ENCODE measurements at places on chromosomes 5 and 9.

- DNase-seq: no peak
Observed at GRCh38 chr5:36180556-36181350, 28.8 kb downstream of the SKP2 start.

DNA sequence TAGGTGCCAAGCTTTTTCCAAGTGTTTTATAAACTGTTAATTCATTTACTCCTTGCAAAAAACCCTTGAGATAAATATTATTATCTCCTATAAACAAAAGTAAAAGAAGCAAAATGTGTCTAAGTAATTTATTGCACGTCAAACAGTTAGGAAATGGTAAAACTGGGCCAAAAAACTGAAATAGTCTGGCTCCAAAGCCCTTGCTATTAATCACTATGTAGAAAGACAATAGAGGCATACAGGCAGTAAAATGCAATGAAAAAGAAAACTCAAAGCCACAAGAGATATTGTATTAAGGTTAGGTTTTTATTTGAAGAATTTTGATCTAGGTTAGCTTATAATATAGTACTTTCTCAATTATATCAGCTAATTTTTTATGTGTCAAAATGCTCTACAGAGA, 457.7 kb downstream of the ANXA1 start:
- no peak for DNase-seq

DNA sequence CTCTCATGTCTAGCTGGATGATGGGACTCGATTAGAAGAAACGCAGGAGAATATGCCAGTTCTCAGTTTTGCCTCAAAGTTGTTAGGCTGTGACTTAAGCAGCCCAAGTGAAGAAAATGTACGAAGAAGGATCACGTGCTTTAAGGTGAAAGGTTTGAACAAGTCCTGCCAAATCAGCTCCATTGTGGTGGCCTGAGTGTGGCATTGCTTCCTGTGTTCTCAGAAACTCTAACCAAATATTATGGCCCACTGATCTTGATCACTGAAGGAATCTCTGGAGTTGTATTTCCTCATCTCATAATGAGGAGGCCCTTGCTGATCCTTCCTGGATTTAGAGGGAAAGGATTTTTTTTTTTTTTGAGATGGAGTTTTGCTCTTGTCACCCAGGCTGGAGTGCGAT, 44.0 kb downstream of the OTULIN start:
- no peak for DNase-seq

- no peak for DNase-seq
Observed at GRCh38 chr9:129964901-129965734, 77.9 kb downstream of the FNBP1 start.

DNA sequence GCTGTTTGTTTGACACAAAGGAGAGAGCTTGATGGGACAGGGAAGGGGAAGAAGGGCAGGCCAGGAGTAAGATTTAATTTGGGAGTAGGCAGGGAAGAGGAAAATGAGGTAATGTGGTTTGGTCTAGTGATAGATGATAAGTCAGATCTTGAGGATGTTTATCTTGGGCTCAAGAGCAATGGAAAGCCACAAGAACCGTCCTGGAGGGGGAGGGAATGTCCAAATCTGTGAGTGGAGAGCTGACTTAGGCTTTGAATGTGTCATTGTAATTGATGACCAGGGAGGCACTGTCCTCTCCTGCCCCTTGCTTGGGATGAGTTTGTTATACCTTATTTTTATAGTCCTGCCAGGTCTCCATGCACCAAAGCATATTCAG, 37.5 kb downstream of the MAMDC2 start:
- no peak for DNase-seq

DNA sequence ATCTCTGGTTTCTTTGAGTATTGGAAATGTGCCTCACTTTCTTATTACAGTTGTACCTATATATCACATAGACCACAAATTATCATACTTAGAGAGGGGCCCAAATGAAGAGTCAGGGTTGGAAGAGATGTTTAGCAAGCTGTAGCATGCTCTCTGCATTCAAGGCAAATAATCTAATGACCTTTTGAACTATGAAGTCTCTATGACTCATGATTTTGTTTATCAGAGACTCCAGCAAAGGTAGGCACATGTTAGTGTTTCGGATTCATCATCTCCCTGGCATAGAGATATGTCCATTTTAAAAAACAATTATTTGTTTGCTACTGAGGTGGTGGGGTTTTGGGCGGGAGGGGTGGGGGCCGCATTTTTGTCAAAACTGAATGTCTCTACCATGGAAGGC, 2000.1 kb downstream of the EFNA5 start:
- DNase-seq: no peak

GRCh38 chr9:116935149-116935897, 248.2 kb downstream of the TRIM32 start:
- DNase-seq: no peak

- DNase-seq: no peak
Observed at GRCh38 chr5:137621861-137622823, 113.7 kb downstream of the KLHL3 start.

DNA sequence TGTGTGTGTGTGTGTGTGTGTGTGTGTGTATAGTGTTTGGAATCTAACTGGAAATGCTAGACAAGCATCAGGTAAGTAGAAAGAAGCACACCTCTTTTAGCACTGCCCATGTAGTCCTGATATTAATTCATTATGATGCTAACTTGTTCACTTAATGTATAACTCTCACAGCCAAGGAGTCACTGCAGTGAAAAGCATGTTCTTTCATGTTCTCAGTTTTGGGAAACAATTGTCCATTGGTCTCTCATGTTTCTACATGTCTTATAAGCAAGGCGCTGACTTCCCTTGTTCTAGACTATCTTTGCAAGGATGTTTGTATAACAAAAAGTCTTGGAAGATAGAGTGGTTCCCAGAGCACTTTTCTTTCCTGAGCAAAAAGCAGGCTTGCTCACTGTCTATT, 148.8 kb upstream of the TNPO1 start:
- DNase-seq: no peak

GRCh38 chr9:100401042-100401441, 25.9 kb upstream of the MSANTD3 start:
- no peak for DNase-seq

DNA sequence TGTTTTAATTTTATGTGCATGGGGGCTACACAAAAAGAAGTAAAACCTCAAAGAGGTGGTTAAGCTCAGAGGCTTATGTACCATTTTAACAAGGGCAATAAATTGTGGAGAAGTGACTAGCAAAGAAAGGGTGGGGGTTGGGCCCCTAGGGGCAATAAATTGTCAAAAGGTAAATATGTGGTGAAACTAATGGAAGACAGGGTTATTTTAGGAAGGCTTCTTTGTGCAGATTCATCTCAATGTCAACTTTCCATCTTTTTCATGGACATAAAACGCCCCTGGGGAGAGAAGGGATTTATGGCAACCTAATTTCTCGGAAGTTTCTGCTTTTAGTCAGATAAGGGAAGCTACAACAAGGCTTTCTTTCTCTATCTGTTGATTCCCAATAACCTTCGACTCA, 42.5 kb upstream of the GOLM1 start:
- no peak for DNase-seq

DNA sequence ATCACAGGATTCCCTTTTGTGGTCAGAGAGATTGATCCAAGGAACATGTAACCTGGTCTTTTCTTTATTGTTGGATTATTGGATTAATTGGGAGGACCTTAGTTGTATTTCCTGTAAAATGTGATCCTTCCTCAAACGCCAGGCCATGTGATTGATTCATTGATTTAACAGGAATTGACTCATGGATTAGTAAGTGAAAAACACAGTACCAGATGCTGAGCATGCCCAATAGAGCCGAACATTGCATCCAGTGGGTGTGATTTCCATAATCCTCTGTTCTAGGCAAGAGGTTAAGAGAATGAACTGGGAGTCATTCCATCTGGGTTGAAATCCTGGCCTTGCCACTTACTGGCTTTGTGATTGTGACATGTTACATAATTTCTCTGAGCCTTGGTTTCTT, 522.3 kb downstream of the MAT2B start:
- DNase-seq: no peak

DNA sequence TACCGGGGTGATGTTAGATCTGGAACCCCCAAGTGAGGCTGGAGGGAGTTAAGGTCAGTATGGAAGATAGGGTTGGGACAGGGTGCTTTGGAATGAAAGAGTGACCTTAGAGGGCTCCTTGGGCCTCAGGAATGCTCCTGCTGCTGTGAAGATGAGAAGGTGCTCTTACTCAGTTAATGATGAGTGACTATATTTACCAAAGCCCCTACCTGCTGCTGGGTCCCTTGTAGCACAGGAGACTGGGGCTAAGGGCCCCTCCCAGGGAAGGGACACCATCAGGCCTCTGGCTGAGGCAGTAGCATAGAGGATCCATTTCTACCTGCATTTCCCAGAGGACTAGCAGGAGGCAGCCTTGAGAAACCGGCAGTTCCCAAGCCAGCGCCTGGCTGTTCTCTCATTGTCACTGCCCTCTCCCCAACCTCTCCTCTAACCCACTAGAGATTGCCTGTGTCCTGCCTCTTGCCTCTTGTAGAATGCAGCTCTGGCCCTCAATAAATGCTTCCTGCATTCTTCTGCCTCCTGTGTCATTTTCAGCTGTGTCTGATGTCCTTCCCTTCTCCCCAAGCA, 2.3 kb upstream of the MYOZ3 start:
- no peak for DNase-seq

DNA sequence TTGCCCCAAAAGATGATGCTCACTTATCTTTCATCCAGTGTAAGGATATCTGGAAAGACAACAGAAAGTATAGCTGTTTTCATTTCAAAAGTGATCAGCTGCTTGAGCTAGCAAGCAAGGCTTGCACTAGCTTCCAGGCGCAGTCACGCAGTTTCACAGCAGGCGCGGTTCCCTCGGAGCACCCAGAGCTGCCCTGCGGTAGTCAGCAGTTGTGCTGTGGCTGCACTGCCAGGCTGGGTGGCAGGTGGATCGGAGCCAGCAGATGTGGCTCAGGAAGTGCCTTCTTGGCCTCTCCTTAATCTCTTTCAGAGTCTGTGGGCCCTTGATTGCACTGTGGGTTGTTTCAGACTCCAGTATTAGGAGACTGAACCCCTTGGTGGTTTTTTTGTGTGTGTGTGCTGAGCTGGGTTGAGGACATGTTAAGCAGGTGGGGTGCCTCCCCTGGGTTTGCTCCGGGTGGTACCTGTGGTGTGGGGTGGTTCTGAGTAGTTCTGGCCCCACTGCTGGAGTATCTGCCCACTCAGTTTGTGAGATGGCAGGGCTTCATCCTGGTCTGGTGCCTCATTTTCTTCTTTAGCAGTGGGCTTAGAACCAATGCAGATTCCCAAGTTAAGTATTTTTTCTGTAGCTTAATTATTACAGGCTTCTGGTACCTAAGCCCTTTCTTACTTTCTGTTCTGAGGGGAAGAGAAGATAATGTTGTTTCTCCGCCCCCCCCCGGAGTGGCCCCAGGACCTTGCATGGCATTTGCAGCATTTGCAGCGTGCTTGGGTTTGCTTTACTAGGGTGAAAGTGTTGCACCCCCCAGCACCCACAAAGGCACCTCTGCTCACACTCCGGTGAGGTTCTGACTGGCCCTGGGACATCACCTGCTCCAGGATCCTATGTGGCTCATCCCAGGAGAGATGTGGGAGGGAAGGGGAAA, 16.4 kb downstream of the TENT4A start:
- no peak for DNase-seq

GRCh38 chr9:4530375-4530774, 40.1 kb downstream of the SLC1A1 start:
- no peak for DNase-seq

- no peak for DNase-seq
Observed at GRCh38 chr5:62596096-62596495, 17.5 kb downstream of the LRRC70 start.

DNA sequence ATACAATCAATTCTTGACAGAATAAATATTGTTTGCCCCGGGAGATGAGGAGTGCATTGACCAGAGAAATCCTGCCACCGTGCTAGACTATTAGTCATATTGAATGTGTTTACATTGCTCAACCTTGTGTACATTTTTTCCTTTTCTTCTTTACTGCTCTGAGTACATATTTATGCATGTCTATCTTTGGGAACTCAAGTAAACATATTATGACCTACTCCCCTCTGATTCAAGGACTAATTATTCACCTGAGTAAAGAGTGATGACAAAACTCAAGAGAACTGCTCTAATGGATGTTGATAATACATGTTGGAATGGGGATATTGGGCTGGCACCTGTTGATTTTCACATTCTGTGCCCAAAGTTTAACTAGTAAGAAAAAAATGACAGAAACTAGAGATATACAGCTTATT, 3.9 kb upstream of the SPINK1 start:
- no peak for DNase-seq

DNA sequence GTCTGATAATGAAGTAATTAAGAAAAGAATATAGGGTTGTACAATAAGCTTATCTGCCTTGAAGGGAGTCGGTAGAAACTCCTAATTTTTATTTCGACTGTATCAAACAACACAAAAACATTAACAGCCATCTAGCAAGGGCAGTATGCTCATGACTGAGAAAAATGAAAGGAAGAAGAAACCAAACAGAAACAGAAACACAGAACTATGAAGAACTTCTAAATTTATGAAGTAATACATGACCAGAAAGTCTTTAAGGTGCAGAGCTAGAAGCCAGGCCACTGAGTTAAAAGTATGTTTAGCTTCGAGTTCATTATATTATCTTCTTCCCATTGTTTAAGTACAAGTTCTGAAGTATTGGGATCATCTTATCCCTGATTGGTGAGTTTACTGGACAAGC, 367.3 kb upstream of the C9orf72 start:
- no peak for DNase-seq

DNA sequence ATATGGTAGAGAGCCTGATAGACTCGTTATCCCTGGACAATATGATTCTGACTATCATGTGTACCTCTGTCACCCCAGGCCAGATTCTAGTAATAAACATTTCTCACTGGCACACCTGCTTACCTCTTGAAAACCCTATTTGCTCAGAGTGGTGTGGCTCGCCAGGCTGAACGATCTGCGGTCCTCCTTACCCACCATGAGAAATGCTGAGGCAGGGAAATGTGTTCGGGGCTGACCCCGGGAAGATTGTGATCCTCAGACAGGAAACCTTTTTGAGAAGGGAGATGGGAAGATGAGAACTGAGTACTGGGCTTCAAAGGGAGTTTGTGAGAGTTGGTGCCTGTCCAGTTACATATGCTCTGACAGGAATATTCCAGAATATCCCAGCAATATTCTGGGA, 10.7 kb upstream of the PRXL2C start:
- no peak for DNase-seq

GRCh38 chr9:80437825-80438224, 866.1 kb downstream of the TLE4 start:
- DNase-seq: no peak

GRCh38 chr9:130973686-130974281, 34.7 kb upstream of the FIBCD1 start:
- no peak for DNase-seq

GRCh38 chr5:167049043-167049663, 1242.3 kb upstream of the WWC1 start:
- DNase-seq: no peak

DNA sequence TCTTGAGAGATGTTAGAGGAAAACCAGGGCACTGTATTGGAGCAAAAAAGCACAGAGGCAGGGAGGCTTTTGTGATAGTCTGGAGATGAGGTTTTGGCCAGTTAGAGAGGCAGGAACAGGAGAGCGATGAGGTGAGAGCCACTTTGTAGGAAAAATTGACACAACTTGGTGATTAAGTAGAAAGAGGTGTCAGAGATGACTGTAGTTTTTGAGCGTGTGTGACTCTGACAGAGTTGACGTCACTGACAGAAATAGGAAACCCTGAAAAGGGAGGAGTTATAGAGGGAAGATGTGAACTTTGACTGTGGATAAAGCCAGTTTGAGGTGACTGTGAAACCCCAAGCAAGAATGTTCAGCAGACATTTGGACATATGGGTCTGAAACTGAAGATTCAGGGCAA, 15.7 kb downstream of the NFX1 start:
- no peak for DNase-seq

Measured in stimulated activated CD8-positive, alpha-beta memory T cell treated with anti-CD3 and anti-CD28 coated beads, Interleukin-7, amount 100 ng/mL, for 24 hours (primary cell).